ENCODE measurements at places on chromosomes 7 and 10.

- H3K27ac ChIP-seq, result no peak overlapping the region
- no peaks in the 10 kb centered on the region for H3K27me3 ChIP-seq
- DNase-seq, result no peak
- H3K4me3 ChIP-seq, result no peak overlapping the region
- H3K36me3 ChIP-seq, result no peaks in the 10 kb centered on the region
Observed at GRCh38 chr10:58044072-58044471, 223.6 kb downstream of the IPMK start.

- peaks cover 43% of the 10 kb centered on the region for H3K27me3 ChIP-seq
- DNase-seq, result no peak
- no peak overlapping the region for H3K27ac ChIP-seq
- H3K4me1 ChIP-seq, result peaks cover 30% of the 10 kb centered on the region
- H3K4me3 ChIP-seq, result no peak overlapping the region
Observed at GRCh38 chr10:62820586-62820985, 4.4 kb upstream of the EGR2 start.

GRCh38 chr10:69222157-69223027, 2.3 kb downstream of the HKDC1 start:
- peak; percentile 48 for DNase-seq
- H3K4me3 ChIP-seq, result no peak overlapping the region
- H3K27me3 ChIP-seq, result no peaks in the 10 kb centered on the region
- H3K36me3 ChIP-seq, result no peaks in the 10 kb centered on the region
- H3K4me1 ChIP-seq, result peaks cover 21% of the 10 kb centered on the region

GRCh38 chr10:113718969-113719822, 32.3 kb upstream of the PLEKHS1 start:
- H3K27me3 ChIP-seq, result no peaks in the 10 kb centered on the region
- DNase-seq, result no peak
- H3K36me3 ChIP-seq, result peaks cover 12% of the 10 kb centered on the region
- no peak overlapping the region for H3K27ac ChIP-seq

DNA sequence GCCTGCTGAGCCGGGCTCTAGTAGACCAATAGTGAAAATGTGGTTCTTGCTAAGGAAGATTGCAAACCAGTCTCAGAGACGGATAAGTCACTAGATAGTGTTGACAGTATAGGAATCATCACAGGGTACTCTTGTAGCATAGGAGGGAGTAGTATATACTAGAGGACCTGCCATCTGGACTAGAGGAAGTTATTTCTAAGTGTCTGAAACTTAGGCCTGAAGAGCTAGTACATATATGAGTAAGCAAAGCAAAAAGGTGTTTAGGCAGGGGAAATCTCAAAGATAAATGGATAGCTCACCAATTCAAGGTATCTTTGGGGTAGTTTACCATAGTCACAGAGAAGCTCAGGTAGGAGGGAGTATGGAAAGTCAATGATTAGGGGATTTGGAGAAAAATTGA, 428.1 kb downstream of the CNTNAP2 start:
- DNase-seq, result no peak
- no peaks in the 10 kb centered on the region for H3K4me1 ChIP-seq
- no peaks in the 10 kb centered on the region for H3K27me3 ChIP-seq
- no peak overlapping the region for H3K4me3 ChIP-seq
- no peak overlapping the region for H3K27ac ChIP-seq

DNA sequence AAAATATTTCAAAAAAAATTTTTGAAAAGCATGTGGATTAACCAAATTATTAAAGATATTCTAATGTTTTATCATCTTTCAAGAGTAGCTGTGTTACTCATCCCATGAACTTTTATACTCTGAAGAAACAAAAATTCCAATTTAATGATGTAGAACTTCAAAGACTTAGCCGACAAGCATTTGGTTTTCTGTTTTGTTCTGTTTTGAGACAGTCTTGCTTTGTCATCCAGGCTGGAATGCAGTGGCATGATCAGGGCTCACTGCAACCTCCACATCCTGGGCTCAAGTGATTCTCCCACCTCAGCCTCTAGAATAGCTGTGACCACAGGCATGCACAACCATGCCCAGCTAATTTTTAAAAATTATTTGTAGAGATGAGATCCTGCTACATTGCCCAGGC, 17.8 kb upstream of the LCOR start:
- peaks cover 5% of the 10 kb centered on the region for H3K27me3 ChIP-seq
- H3K36me3 ChIP-seq, result no peaks in the 10 kb centered on the region
- no peak overlapping the region for H3K27ac ChIP-seq

- peaks cover 25% of the 10 kb centered on the region for H3K4me1 ChIP-seq
- peak overlapping the region; percentile 81 for H3K4me3 ChIP-seq
- no peaks in the 10 kb centered on the region for H3K36me3 ChIP-seq
- no peak overlapping the region for H3K27ac ChIP-seq
- peaks cover 90% of the 10 kb centered on the region for H3K27me3 ChIP-seq
Observed at GRCh38 chr10:123149568-123150270, 1.8 kb downstream of the HMX2 start.

All from neural crest cell (in vitro differentiated cells).